ENCODE measurements at places on chromosomes 6 and 20. TPM values are rescaled to one million over a fixed set of nuclear protein-coding genes. Genes with fewer than 3 reads are reported as not detected.

TJAP1 gene
- 45.5 TPM for polyA plus RNA-seq

LIME1 gene
- 0.60 TPM for polyA plus RNA-seq

CLIC5 gene
- polyA plus RNA-seq, result 0.09 TPM

EBF4 gene
- polyA plus RNA-seq, result not detected

DNA sequence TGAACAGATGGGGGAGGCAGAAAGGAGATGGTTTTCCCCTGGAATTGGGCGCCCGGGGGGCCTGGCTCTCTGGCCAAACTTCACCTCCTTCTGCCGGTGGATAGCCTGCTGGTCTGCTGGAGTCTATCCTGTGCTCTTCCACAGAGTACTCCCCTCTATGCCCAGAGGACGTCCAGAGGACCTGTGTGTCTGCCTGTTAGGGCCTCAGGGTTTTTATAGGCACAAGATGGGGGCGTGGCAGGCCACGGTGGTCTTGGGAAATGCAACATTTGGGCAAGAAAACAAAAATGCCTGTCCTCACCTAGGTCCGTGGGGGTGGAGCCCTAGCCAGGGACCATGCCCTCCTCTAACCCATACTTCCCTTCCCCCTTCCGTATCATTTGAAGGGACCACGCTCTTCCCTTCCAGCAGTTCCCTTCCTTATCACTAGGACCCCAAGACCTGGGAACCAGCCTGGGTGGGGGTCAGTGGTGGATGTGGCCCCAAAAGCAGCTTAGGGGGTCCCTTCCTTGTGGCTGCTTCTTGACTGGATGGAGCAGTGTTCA is 53.6 kb upstream of the ZNF337 start:
- H3K27ac ChIP-seq, result peak overlapping the region; percentile 14
- peak overlapping the region; percentile 49 for H3K4me3 ChIP-seq
- no peaks in the 10 kb centered on the region for H3K36me3 ChIP-seq
- no peak for DNase-seq
- no peaks in the 10 kb centered on the region for H3K27me3 ChIP-seq

GRCh38 chr6:13508711-13509705 is 21.6 kb upstream of the GFOD1 start:
- H3K4me3 ChIP-seq, result no peak overlapping the region
- H3K27me3 ChIP-seq, result no peaks in the 10 kb centered on the region
- H3K27ac ChIP-seq, result no peak overlapping the region
- DNase-seq, result no peak

GRCh38 chr20:13425381-13426135 is 204.5 kb downstream of the ISM1 start:
- peaks cover 12% of the 10 kb centered on the region for H3K4me1 ChIP-seq
- no peak overlapping the region for H3K4me3 ChIP-seq
- H3K27ac ChIP-seq, result no peak overlapping the region
- no peaks in the 10 kb centered on the region for H3K27me3 ChIP-seq
- DNase-seq, result no peak

DNA sequence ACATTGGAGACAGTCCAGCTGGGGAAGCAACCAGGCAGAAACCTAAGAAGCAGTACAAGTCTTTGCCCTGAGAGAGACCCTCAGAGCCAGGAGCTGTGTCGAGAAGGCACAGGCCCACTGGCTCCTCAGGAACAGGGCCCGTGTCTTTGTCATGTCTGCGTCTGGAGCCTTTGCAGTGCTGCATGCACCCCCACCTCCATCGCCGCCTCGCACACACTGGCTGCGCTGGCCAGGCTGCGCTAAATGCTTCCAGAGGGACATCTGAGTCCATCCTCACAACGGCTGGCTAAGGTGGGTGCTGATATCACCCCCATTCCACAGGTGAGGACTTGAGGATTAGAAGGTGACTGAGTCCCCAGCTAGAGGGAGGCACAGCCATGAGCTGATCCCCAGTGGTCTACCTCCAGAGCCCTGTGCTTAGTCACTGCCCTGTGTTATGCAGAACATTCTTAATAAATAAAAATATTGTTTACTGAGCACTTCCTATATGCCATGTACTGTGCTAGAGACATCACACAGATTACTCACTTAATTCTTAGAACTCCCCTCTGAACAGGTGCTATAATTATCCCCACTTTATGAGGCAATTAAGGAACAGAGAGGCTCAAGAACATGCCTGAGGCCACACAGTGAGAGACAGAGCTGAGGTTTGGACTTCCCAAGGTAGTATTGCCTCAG is 27.6 kb downstream of the GABRR2 start:
- no peaks in the 10 kb centered on the region for H3K36me3 ChIP-seq
- peaks cover 70% of the 10 kb centered on the region for H3K27me3 ChIP-seq
- H3K27ac ChIP-seq, result no peak overlapping the region
- H3K4me3 ChIP-seq, result no peak overlapping the region

- H3K27me3 ChIP-seq, result peaks cover 9% of the 10 kb centered on the region
- H3K4me1 ChIP-seq, result no peaks in the 10 kb centered on the region
- DNase-seq, result no peak
- H3K27ac ChIP-seq, result no peak overlapping the region
- H3K4me3 ChIP-seq, result no peak overlapping the region
Measured at GRCh38 chr20:57514273-57514751, 10.6 kb downstream of the CTCFL start.

DNA sequence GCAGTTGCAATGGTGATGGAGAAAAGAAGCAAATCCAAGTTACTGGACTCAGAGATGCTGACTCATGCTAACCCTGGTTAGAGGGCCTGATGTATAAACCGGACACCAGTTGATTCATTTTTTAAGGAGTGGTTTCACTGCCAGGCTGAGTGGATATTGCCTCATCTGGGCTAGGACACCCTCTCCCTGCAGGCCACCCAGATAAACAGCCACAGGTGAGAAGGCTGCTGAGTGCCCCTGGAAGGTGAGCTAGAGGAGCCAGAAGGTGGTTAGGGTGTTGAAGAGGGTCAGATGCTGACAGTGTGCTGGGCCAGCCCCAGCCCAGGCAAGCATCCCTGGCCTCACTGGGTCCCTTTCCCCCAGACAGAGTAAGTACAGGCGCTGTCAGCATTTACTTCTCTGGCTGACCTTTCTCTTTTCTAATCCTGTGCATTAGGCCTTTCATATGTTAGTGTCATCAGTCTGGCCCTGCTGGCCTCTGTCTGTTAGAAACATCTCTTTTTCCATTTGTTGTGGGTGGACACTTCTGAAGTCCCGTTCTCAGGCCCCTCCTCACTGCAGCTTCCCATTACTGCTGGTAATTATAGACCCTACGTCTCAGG is 13.5 kb downstream of the EPB41L1 start:
- H3K27ac ChIP-seq, result peak overlapping the region; percentile 8
- H3K36me3 ChIP-seq, result no peaks in the 10 kb centered on the region
- no peak overlapping the region for H3K4me3 ChIP-seq
- DNase-seq, result no peak

- DNase-seq, result no peak
- peaks cover 25% of the 10 kb centered on the region for H3K4me1 ChIP-seq
- no peaks in the 10 kb centered on the region for H3K36me3 ChIP-seq
- no peak overlapping the region for H3K27ac ChIP-seq
- no peak overlapping the region for H3K4me3 ChIP-seq
Measured at GRCh38 chr6:148375401-148375800, 32.8 kb downstream of the SASH1 start.

DNA sequence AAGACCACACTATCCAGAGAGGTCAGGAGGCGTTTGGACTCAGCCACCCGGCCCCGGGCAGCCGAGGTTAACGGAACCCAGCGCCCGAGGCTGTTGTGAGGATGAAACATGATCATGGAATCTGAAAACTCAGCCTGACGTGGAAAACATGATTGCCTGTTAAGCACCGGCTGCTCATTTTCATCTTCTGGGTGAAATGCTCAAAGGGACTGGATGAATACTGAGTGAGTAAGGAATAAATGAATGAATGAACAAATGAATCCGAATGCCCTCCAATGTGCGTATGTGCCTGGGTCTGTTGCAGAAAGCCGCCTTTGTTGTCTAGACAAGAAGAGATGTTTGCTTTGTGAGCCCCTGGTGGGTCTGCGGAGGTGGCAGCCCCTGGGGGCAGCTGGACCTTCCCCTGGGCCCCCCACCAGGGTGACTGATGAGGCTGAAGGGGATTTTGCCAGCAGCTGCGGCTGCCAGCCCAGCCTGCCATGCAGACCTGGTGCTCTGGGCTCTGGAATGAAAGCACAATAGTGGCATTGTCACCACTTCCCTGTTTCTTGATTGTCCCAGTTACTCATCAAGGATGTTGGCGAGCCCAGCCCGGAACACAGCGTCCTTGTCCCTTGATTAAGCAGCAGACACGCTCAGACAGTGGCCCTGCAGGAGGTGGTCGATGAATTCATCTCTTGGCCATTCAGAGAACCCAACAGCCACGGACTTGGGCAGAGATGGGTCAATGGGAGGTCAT is 211.1 kb downstream of the ANKRD60 start:
- H3K27me3 ChIP-seq, result peaks cover 8% of the 10 kb centered on the region
- no peaks in the 10 kb centered on the region for H3K36me3 ChIP-seq
- peaks cover 34% of the 10 kb centered on the region for H3K4me1 ChIP-seq
- peak overlapping the region; percentile 63 for H3K27ac ChIP-seq
- H3K4me3 ChIP-seq, result no peak overlapping the region
- DNase-seq, result peak; percentile 64

DNA sequence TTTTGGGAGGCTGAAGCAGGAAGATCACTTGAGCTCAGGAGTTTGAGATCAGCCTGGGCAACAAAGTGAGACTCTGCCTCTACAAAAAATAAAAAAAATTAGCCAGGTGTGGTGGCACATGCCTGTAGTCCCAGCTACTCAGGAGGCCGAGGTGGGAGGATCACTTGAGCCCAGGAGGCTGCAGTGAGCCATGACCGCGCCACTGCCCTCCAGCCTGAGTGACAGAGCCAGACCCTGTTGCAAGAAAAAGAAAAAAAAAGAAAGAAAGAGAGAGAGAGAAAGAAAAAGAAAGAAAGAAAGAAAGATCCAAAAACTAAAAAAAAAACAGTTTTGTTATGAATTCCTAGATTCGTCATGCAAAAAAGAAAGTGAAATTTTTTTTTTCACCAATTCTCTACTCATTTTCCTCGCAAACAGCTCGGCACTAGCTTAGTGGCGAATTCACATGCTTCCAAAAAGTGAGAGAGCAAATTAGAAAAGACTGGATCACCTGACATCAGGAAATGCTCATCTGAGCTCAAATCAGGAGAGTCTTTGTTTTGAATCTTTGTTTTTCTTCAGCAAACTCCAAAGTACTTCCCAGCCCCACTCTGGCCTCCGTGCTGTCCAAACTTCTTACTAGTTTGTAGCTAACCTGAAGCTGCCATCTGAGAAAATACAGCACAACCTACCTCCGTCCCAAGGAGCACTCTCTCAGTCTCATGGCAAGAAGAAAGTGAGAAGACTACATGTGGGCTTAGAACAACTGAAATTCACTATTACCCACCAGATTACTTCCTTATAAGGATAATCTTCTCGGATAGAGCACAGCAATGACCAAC is 27.0 kb downstream of the IPCEF1 start:
- no peaks in the 10 kb centered on the region for H3K4me1 ChIP-seq
- H3K27me3 ChIP-seq, result no peaks in the 10 kb centered on the region
- H3K4me3 ChIP-seq, result no peak overlapping the region
- DNase-seq, result no peak
- no peak overlapping the region for H3K27ac ChIP-seq

DNA sequence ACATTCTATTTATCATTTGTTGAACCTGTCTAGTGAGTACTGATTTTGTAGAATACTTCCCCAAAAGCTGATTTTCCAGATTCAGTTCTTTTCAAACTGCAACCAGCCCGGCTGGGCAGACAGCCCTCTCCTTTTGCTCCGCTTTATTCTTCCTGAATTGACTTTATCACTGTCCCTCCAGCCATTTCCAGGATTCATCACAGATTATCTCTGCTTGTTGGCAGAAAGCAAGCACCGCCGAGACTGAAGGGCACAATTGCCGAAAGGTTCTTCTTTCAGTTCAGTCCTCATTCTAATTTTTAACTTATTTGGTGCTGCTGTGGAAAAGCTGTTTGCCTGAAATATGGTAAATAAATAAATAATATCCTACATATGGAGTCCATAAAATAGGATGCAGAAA is 369.1 kb upstream of the FLRT3 start:
- DNase-seq, result no peak
- H3K4me3 ChIP-seq, result no peak overlapping the region

Data from keratinocyte (primary cell).